Activated CD4-positive, alpha-beta T cell treated with anti-CD3 and anti-CD28 coated beads, Interleukin-2, amount 10 ng/mL, durations not matched to agents 7 days and 5 days (primary cell): ENCODE measurements at places on chromosomes 12 and 14. TPM values are rescaled to one million over a fixed set of nuclear protein-coding genes. Genes with fewer than 3 reads are reported as not detected.
A peak's percentile ranks its signal among the peaks of the same experiment; 100 is the strongest.

Gene RPGRIP1
- not detected for total RNA-seq

Gene KSR2
- total RNA-seq: 0.15 TPM

Gene PPFIBP1
- 8.6 TPM for total RNA-seq

Gene KCNJ8
- total RNA-seq: not detected

Gene FAM177A1
- total RNA-seq: 33.2 TPM

Gene MIP
- total RNA-seq: not detected

Gene RNASE3
- not detected for total RNA-seq

Gene CIROP
- not detected for total RNA-seq

GRCh38 chr12:76264611-76265012, 83.6 kb downstream of the BBS10 start:
- no peak overlapping the region for H3K4me3 ChIP-seq
- no peaks in the 10 kb centered on the region for H3K36me3 ChIP-seq
- DNase-seq: no peak
- H3K27ac ChIP-seq: no peak overlapping the region
- peaks cover 11% of the 10 kb centered on the region for H3K27me3 ChIP-seq
- no peaks in the 10 kb centered on the region for H3K4me1 ChIP-seq

- no peak overlapping the region for H3K4me3 ChIP-seq
- H3K36me3 ChIP-seq: no peaks in the 10 kb centered on the region
- no peak overlapping the region for H3K27ac ChIP-seq
- DNase-seq: no peak
- no peaks in the 10 kb centered on the region for H3K4me1 ChIP-seq
- no peaks in the 10 kb centered on the region for H3K27me3 ChIP-seq
Observed at GRCh38 chr14:41623736-41624135, 17.1 kb downstream of the LRFN5 start.

DNA sequence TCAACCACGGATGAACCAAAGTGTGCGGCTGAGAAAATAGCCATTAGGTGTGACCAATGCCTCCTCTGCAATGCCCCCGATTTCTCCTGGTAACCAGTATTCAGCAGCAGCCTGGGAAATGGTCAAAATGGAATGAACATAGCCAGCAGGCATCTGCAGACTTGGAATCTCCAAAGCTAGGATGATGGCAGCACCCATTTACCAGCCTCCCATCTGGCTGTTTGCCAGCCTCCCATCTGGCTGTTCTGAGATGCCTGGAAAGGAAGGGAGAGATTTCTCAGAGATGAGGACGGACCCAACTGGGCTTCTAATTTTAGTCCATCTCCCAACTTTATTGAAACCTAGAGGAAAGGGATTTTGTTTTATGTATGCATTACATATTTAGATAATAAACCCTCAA, 16.2 kb downstream of the CLMN start:
- H3K4me1 ChIP-seq: no peaks in the 10 kb centered on the region

- H3K36me3 ChIP-seq: no peaks in the 10 kb centered on the region
- no peaks in the 10 kb centered on the region for H3K27me3 ChIP-seq
- no peaks in the 10 kb centered on the region for H3K4me1 ChIP-seq
Observed at GRCh38 chr12:18296201-18296908, 35.0 kb downstream of the PIK3C2G start.

DNA sequence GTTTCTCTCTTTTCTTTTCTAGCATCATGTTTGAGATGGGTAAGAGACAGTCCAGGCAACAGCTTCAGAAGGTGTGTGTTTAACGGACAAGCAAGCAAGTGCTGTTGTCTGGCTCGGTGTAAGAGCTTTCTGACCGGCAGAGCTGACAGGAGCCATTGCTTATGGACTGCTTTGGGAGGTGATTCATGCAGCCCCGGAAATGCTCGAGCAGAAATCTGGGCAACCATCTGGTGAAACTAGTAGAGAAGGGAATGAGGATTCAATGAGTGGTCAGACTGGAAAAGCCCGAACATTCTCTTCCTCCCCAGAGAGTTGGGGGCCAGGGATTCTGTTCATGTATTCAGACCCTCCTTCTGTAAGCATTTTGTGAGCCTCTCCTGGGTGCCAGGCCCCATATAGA, 24.4 kb downstream of the TUNAR start:
- no peaks in the 10 kb centered on the region for H3K4me1 ChIP-seq
- peaks cover 12% of the 10 kb centered on the region for H3K27me3 ChIP-seq
- H3K27ac ChIP-seq: no peak overlapping the region
- H3K4me3 ChIP-seq: no peak overlapping the region
- no peaks in the 10 kb centered on the region for H3K36me3 ChIP-seq

GRCh38 chr14:55892906-55893305, 225.3 kb upstream of the PELI2 start:
- H3K4me3 ChIP-seq: no peak overlapping the region
- H3K4me1 ChIP-seq: no peaks in the 10 kb centered on the region
- H3K36me3 ChIP-seq: no peaks in the 10 kb centered on the region
- peaks cover 13% of the 10 kb centered on the region for H3K27me3 ChIP-seq
- no peak for DNase-seq

GRCh38 chr14:32606301-32606700, 277.2 kb downstream of the AKAP6 start:
- no peak for DNase-seq
- no peak overlapping the region for H3K27ac ChIP-seq
- H3K4me1 ChIP-seq: no peaks in the 10 kb centered on the region
- no peak overlapping the region for H3K4me3 ChIP-seq
- no peaks in the 10 kb centered on the region for H3K36me3 ChIP-seq
- H3K27me3 ChIP-seq: peaks cover 2% of the 10 kb centered on the region

GRCh38 chr14:51614707-51615106, 37.0 kb upstream of the FRMD6 start:
- H3K4me3 ChIP-seq: no peak overlapping the region
- H3K4me1 ChIP-seq: no peaks in the 10 kb centered on the region
- no peak overlapping the region for H3K27ac ChIP-seq
- no peaks in the 10 kb centered on the region for H3K36me3 ChIP-seq
- peaks cover 2% of the 10 kb centered on the region for H3K27me3 ChIP-seq

- H3K4me3 ChIP-seq: no peak overlapping the region
- no peak overlapping the region for H3K27ac ChIP-seq
- no peaks in the 10 kb centered on the region for H3K27me3 ChIP-seq
Observed at GRCh38 chr14:33541171-33541570, 409.7 kb downstream of the EGLN3 start.

DNA sequence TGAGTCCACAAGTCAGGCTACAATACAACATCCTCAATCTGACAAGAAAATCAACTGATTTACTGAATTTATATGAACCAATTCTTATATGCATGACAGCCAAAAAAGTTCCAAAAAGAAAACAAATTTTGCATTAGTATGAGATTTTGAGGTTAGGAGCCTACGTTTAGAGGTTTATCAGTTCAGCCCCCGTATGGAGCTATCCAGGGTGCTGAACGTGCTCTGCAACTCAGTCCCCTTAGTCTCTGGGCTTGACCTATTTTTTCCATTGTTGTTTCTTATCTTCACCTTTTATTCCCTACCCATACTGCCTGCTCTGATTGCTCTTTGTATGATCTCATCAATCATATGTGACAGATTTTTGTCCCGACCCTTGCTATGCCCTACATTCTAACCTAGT, 693.0 kb downstream of the NRXN3 start:
- no peak overlapping the region for H3K27ac ChIP-seq
- H3K36me3 ChIP-seq: no peaks in the 10 kb centered on the region
- H3K27me3 ChIP-seq: no peaks in the 10 kb centered on the region
- peak; percentile 52 for DNase-seq
- H3K4me3 ChIP-seq: no peak overlapping the region

GRCh38 chr12:116594325-116595038, 35.3 kb downstream of the MAP1LC3B2 start:
- H3K4me1 ChIP-seq: peaks cover 60% of the 10 kb centered on the region
- H3K27me3 ChIP-seq: peaks cover 4% of the 10 kb centered on the region
- H3K4me3 ChIP-seq: peak overlapping the region; percentile 37
- DNase-seq: peak; percentile 82
- H3K36me3 ChIP-seq: peaks cover 16% of the 10 kb centered on the region
- peak overlapping the region; percentile 90 for H3K27ac ChIP-seq

DNA sequence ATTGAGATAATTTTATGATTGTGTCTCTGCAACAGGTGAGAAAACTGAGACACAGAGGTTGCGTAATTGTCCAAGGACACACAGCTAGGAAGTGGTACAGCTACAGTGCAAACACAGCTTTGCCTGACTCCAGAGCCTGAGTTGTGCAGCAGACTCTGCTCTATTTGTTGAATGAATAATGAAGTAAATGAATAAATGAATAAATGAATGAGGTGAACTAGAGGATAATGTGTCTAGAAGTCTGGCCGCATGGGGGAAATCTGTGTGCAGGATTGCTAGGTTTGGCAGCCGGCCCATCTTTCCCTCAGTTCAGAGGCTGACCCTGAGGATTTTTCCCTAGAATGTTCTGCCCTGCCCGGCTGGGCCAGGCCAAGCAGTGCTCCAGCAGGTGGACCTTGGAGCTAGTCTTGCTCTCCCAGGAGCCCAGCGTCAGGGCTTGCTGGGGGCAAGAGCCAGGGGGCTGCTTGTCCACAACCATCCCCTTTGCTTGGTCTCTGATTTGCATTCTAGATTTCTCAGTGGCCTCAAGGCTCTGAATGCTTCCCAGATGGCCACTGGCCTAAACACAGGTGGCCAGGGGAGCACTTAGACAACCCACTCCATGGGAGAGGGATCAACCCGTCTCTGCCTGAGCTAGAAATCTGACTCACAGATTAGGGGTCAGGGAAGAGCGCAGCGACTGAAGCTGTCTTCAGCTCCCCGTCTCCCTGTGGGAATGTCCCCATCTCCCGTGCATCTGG, 225.2 kb downstream of the C12orf75 start:
- DNase-seq: no peak
- no peak overlapping the region for H3K27ac ChIP-seq
- no peaks in the 10 kb centered on the region for H3K27me3 ChIP-seq

- no peaks in the 10 kb centered on the region for H3K27me3 ChIP-seq
- no peak overlapping the region for H3K4me3 ChIP-seq
- no peaks in the 10 kb centered on the region for H3K4me1 ChIP-seq
- DNase-seq: no peak
Observed at GRCh38 chr14:87109271-87109670, 883.7 kb downstream of the GALC start.

GRCh38 chr12:131033486-131033885, 79.8 kb downstream of the ADGRD1 start:
- H3K36me3 ChIP-seq: no peaks in the 10 kb centered on the region
- DNase-seq: no peak
- no peak overlapping the region for H3K4me3 ChIP-seq
- no peaks in the 10 kb centered on the region for H3K27me3 ChIP-seq
- H3K4me1 ChIP-seq: no peaks in the 10 kb centered on the region

- peaks cover 22% of the 10 kb centered on the region for H3K36me3 ChIP-seq
- H3K27me3 ChIP-seq: no peaks in the 10 kb centered on the region
- peaks cover 36% of the 10 kb centered on the region for H3K4me1 ChIP-seq
- H3K4me3 ChIP-seq: peak overlapping the region; percentile 99
Observed at GRCh38 chr12:43805149-43805859, 813 bp downstream of the TWF1 start.

- no peak overlapping the region for H3K27ac ChIP-seq
- H3K36me3 ChIP-seq: no peaks in the 10 kb centered on the region
- H3K27me3 ChIP-seq: no peaks in the 10 kb centered on the region
- no peak for DNase-seq
- H3K4me1 ChIP-seq: no peaks in the 10 kb centered on the region
Observed at GRCh38 chr14:102750376-102750775, 26.9 kb upstream of the TRAF3 start.

DNA sequence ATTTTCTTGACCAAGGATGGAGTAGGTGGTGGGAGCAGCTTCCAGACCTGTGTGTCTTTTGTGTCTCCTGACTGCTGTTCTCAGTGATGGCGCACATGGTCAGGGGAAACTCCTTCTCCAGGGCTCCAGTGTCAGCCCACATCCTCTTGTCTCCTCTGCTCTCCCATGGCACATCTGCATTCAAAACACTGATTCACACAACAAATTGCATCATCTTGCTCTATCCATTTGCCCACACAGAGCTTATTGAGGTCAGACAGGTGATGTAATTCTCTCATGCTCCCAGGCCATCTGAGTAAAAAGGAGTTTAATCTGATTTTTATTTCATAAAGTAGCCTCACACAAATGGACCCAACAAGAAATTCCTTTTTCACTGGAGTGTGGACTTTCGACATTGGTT, 21.8 kb upstream of the TMEM132C start:
- H3K27ac ChIP-seq: no peak overlapping the region
- H3K27me3 ChIP-seq: no peaks in the 10 kb centered on the region
- H3K36me3 ChIP-seq: no peaks in the 10 kb centered on the region
- no peak overlapping the region for H3K4me3 ChIP-seq
- no peaks in the 10 kb centered on the region for H3K4me1 ChIP-seq
- DNase-seq: no peak

GRCh38 chr12:131618303-131618658, 92.6 kb upstream of the SFSWAP start:
- H3K4me3 ChIP-seq: no peak overlapping the region
- no peak for DNase-seq
- H3K36me3 ChIP-seq: no peaks in the 10 kb centered on the region
- peaks cover 2% of the 10 kb centered on the region for H3K27me3 ChIP-seq

- no peak overlapping the region for H3K4me3 ChIP-seq
- no peaks in the 10 kb centered on the region for H3K36me3 ChIP-seq
- H3K27ac ChIP-seq: no peak overlapping the region
- peaks cover 36% of the 10 kb centered on the region for H3K27me3 ChIP-seq
- no peaks in the 10 kb centered on the region for H3K4me1 ChIP-seq
Observed at GRCh38 chr14:54291491-54292191, 105.2 kb upstream of the CDKN3 start.

DNA sequence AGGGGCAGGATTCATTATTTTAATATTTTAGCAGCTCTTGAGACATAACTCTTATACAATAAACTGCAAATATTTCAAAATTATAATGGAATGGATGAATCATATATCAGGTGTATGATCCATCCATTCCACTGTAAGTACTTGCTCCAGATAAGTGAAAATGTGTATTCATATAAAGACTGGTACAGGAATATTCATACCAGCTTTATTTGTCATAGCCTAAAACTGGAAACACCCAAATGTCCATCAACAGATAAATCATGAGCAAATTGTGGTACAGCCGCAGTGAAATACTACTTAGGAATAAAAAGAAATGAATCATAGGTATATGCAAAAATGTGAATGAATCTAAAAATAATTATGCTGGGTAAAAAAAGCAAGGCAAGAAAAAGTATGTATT, 263.6 kb upstream of the SYT10 start:
- no peak overlapping the region for H3K27ac ChIP-seq
- no peak overlapping the region for H3K4me3 ChIP-seq
- no peaks in the 10 kb centered on the region for H3K4me1 ChIP-seq
- no peaks in the 10 kb centered on the region for H3K27me3 ChIP-seq
- H3K36me3 ChIP-seq: no peaks in the 10 kb centered on the region
- no peak for DNase-seq

GRCh38 chr12:68506619-68507018, 104.1 kb upstream of the RAP1B start:
- peaks cover 6% of the 10 kb centered on the region for H3K36me3 ChIP-seq
- DNase-seq: no peak
- no peaks in the 10 kb centered on the region for H3K27me3 ChIP-seq
- no peak overlapping the region for H3K4me3 ChIP-seq
- no peak overlapping the region for H3K27ac ChIP-seq
- H3K4me1 ChIP-seq: peaks cover 3% of the 10 kb centered on the region

- no peaks in the 10 kb centered on the region for H3K27me3 ChIP-seq
- H3K36me3 ChIP-seq: peaks cover 22% of the 10 kb centered on the region
- no peak for DNase-seq
- peaks cover 31% of the 10 kb centered on the region for H3K4me1 ChIP-seq
- no peak overlapping the region for H3K4me3 ChIP-seq
- H3K27ac ChIP-seq: no peak overlapping the region
Observed at GRCh38 chr14:93936926-93937325, 9.8 kb downstream of the FAM181A start.

- no peak overlapping the region for H3K4me3 ChIP-seq
- DNase-seq: no peak
- H3K4me1 ChIP-seq: peaks cover 48% of the 10 kb centered on the region
- peaks cover 10% of the 10 kb centered on the region for H3K36me3 ChIP-seq
- peak overlapping the region; percentile 99 for H3K27ac ChIP-seq
Observed at GRCh38 chr12:92506460-92506859, 196.3 kb upstream of the PLEKHG7 start.
